ENCODE measurements at places on chromosomes 6 and 20.

GRCh38 chr20:3203315-3204123, 963 bp downstream of the DDRGK1 start:
- no peak for DNase-seq

DNA sequence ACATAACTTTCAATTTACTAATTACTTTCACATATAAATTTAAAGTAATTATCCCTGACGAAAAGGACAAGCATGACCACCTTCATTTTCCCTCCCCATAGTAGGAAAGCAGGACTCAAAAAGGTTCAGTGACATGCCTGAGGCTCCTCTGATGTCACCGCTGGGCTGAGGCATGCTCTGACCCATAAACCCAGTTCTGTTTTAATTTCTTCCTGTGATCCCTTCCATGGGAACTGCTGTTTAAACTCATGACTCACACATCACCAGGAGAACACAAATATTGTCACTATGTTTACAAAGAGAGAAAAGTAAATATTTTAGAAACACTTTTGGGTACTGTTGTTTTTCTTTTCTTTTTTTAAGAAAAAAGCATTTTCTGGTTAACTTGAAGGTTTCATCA, 38.0 kb upstream of the NR2E1 start:
- DNase-seq: no peak

DNA sequence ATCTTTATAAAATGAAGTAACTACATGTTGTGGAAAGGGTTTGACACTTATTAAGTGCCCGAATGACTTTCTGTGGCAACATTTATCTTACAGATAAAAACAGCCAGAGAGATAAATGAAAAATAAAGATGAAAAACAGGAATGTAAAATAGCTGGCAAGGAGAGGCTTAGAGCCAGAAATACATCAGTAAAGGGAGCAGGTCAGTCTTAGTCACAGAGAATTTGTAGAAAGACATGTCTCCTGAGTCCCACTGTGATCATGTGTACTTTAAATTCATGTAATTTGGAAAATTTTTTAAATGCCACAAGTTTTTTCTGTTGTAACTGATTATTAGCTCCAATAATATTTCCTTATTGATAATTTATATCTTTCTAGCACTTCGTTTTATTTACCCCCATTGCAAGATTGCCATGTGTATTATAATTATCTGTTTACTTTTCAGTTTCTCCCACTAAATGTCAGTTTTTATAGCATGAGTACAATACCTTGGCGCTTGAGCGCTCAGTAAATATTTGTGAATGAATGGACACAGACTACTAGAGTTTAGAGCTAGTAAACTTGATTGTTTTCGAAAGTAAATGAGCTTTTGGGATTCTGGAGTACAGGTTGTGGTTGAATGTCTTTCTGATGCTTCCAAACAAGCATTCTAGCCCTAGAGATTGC, 15.2 kb downstream of the TAB2 start:
- no peak for DNase-seq

GRCh38 chr6:83868639-83869038, 9.2 kb downstream of the CYB5R4 start:
- DNase-seq: no peak

DNA sequence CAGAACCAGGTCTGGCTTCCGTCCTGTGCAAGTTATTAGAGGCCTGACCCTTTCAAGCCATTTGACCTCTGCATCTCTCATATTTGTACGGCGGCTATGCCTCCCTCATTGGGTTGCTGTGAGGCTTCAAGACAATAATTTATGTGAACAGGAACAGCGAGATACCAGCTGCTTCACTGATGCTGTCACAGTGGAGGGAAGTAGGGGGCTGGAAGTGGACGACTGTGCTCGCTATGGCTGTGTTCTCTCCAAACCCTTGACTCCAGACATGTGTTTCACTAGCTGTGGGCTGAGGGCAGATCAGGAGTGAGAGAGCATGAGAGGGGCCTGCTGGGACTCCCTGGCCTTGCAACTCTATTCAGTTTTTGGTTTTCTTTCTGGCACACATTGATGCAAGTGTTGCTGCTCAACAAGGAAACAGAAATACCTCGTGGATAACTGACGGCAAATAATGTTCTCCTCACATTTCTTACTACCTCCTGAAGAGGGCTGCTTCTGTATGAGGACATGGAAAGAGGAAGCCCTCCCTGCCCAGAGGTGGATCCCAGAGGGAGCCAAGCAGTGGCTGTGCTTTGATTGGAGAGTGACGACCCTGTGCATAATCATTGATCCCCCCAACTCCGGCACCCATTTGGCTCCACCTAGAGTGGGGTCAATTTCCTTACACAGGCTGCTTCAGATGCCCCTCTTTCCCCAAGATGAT, 34.7 kb upstream of the SCP2D1 start:
- DNase-seq: no peak

DNA sequence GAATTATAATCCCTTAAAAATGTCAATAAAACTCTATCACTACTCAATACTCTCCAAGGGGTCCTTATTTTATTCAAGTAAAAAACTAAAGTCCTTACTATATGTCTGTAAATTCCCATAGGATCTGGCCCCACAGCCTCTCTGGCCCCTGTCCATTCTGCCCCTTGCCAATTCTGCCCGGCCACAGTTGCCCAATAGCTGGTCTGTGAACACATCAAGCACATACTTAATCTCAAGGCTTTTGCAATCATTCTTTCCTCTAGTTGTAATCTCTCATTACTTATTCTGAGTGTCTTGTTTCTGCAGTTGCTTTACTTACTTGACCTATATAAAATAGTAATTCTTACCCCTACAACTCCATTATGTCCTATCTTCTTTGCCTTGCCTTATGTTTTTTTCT, 22.5 kb upstream of the GFRAL start:
- no peak for DNase-seq

DNA sequence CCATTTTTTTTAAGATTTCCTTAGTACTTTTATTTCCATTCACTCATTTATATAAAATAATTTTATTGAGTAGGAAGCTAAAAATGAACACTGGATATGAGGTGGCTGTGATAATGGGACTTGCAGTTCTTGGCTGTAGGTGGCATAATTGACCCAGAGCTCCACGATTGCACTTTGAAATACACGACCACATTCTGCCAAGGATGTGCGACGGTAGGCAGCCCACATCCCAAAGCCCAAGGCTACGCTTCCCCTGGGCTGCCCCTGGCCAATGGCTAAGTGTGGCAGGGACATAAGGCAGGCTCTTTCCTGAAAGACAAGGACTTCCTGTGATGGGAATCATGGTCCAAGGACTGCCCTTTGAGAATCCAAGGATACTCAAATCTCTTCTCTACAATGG, 43.7 kb upstream of the ADTRP start:
- DNase-seq: no peak

Data from effector memory CD4-positive, alpha-beta T cell (primary cell).